ENCODE measurements at places on chromosomes 6 and 20.

DNA sequence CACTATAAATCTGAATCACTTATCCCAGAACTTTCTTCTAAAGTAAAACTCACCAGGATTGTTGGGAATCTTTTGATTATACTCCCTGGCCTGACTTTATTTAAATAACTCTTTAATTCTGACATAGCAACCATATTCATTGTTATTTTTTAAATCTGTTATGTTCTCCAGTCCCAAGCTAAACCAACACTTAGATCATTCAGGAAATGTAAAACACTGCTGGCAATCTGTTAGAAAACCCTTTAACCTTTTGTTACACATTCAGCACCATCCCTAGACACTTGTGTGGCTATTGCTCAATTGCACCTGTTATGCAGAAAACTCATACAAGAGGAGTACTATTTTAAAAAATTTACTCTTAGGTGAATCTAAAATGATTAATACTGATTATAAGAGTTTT is 101.8 kb upstream of the NHSL1 start:
- no peak for DNase-seq

DNA sequence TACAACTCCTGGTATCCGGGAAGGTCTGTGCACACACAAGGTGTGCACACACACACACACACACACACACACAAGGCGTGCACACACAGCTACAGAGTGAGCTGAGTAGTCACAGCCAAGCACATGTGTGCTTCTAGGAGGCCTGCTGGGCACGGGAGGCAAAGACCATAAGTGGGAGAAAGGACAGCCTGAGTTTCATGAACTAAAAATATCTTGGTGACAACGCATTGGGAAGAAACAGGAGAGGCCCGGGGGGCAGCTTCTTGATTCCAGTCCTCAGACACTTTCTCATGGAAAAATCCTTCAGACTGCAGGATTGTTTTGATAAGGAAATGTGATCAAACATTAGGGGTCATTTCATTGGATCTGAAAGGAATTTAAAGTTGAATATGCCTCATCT is 2.6 kb downstream of the TRAF3IP2 start:
- no peak for DNase-seq

- peak; percentile 72 for DNase-seq
Observed at GRCh38 chr6:155327326-155328073, 13.2 kb upstream of the TFB1M start.

- no peak for DNase-seq
Observed at GRCh38 chr6:158457131-158457530, 102.8 kb upstream of the TMEM181 start.

- DNase-seq: no peak
Observed at GRCh38 chr6:41443616-41444525, 102.3 kb upstream of the FOXP4 start.

DNA sequence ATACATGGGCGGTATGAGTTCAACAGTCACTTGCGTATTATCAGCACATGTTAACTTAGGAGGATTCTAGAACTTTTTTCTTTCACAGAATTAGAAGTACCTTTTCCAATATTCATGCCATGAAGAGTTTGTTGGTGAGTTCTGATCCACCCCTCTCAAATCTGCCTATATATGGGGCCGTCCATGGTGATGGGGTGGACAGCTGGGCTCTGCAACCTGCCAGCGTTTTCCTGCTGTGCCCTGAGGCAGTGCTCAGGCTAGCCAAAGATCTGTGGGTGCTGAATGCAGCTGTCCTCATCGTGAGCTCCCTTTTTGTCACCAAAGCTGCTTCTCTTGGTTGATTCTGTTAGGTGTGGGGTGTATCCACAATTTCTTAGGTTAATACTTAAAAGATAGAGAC is 88.7 kb downstream of the THBS2 start:
- DNase-seq: no peak
